ENCODE measurements at places on chromosomes 3 and 15.

DNA sequence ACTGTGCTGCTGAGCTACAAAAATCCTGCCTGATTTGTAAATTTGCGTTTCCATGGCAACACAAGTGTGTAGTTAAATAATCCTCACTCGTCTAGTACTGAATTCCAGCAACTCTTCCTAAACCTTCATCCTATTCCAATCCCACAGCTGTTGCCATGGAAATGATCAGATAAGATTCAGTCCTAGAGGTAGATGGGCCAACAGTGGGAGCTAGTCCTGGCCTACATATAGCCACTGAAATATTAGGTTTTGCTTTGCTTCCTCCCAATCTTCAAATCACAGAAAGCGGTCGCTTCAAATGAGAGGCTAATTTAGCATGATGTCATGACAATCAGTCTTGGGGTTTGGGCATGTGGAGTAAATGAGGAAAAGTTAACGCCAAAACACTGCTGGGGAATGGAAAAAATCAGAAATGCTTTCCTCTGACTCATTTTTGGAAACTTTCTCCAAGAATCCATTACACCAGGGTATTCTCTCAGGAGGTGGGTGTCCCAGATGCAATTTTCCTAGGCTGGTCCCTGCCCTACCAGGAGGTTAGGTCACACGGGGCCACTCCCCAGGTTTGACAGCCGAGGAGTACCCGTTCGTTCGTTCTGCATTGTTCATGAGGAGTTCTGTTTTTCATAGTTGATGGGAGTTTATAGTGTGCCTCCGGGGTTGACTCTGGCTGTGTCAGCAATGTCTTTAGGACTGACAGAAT is 159.2 kb upstream of the SLCO3A1 start:
- DNase-seq, result no peak

DNA sequence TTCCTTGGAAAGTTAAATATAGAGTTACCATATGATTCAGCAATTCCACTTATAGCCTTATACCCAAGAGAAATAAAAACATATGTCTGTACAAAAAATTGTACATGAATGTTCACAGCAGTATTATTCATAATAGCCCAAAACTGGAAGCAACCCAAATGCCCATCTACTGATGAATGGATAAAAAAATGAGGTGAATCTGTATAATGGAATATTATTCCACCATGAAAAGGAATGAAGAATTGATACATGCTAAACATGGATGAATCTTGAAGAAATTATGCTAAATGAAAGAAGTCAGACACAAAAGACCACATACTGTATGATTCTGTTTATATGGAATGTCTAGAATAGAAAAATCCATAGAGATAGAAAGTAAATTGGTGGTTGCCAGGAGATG is 61.4 kb downstream of the TTC23 start:
- DNase-seq, result no peak

- no peak for DNase-seq
These were observed 106.8 kb upstream of the SLC2A2 start for GRCh38 chr3:171133337-171133736.

DNA sequence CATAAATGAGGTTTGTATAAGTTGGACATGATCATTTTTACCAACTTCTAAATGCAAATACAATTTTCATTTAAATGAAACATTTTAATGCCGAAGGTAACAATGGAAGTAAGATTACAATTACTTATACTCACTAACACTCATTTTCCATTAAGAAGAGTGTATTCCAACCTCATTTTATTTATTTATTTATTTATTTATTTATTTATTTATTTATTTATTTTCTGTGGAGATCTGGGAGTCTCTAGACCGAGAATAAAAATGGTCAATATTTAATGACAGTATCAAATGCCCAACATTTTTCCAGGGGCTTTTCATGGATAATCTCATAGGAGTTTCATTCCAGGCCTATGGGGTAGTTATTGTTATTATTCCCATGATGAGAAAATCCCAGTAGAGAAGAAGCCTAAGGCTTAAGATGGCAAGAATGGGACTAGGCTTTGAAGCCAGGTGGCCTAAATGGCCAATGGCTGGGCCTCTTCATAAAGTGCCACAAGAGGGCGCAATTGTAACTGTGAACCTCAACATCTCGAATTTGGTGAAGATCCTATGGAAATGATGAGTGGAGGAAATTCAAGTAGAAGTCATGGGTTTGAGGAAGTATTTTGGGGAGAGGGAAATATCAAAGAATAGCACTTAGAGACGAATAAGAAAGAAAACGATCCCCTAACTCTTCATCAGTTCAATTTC is 21.3 kb downstream of the VGLL3 start:
- no peak for DNase-seq

GRCh38 chr15:75036212-75036616 is 12.8 kb downstream of the PPCDC start:
- no peak for DNase-seq

DNA sequence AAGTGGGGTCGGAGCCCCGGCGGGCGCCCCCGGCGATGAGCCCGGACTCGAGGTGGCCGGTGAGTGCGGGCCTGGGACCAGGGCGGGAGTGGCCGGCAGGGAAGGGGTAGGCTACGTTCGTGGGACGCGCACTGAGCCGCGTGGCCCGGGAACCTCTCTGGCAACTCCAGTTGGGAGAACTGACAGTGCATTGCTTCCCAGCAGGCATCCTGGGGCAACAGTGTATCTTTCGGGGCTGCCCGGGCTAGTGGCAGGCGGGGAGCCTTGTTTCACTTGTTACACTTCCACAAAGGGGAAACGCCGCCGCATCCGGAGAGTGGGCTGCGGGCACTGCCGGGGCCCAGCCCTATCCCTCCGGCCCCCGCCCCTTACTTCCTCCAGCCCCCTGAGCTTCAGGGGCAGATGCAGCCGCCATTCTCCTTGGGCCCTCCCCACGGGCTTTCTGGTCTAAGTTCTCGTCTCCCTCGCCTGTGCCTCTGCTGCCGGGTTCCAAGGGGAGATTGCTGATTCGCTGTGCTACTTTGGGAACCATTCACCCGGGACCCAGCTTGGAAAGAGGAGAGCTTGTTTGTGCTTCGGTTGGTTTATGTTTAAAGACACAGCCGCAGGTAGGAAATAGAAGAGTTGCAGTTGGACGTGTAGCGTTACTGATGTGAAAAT is 675 bp downstream of the BRPF1 start:
- DNase-seq, result peak; percentile 11

DNA sequence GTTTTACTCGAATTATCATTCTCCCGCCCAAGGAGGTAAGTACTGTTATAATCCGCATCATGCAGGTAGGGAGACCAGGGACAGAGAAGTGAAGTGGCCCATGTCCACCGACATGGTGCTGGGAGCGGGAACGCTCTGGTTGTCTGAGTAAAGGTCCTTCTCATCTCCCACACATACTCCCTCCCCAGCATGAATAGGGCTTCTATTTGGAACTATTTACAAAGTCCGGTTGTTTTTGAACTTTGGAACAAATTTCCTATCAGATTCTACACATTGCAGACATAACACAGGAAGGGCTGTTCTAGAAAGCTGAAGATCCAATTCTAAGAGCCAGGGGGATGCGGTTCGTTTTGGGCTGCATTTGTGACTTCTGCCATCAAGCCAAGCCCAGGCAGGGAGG is 94.8 kb upstream of the TLE3 start:
- no peak for DNase-seq

DNA sequence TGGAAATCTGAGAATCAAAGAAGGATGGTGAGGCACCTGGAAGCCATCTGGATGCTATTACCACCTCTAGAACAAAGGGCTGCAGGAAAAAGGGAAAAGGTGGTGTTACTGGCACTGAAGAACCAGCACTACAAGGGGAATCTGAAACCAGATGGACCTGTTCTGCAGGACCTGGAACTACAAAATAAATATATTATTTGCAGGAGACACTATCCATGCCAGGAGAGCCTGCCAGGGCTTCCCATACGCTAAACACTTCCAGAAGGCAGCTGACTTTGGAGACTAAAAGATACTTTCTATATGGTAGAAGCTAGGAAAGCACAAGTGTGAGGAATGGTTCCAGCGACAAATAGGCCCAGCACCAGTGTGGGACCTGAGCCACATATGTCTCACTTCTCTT is 83.4 kb upstream of the POU1F1 start:
- no peak for DNase-seq

- no peak for DNase-seq
These were observed 48.7 kb upstream of the CPB1 start for GRCh38 chr3:148778926-148779325.

DNA sequence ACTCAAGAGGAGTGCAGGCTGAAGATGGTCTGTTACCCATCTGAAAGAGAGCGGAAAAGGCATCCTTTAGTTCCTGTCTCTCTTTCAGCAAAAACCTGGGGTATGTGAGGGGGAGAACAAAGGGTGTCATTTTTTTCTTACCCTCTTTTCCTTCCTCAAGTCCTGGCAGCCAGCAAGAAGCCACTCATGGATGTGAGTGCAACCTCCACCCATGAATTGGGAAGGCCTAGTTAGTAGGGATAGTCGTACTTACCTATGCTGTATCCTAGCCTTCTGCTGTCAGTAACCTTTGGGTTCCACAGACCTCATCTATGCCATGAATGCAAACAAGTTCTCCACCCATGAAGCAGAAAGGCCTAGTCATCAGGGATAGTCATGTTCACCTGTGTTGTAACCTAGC is 472.8 kb downstream of the ZIC1 start:
- no peak for DNase-seq

DNA sequence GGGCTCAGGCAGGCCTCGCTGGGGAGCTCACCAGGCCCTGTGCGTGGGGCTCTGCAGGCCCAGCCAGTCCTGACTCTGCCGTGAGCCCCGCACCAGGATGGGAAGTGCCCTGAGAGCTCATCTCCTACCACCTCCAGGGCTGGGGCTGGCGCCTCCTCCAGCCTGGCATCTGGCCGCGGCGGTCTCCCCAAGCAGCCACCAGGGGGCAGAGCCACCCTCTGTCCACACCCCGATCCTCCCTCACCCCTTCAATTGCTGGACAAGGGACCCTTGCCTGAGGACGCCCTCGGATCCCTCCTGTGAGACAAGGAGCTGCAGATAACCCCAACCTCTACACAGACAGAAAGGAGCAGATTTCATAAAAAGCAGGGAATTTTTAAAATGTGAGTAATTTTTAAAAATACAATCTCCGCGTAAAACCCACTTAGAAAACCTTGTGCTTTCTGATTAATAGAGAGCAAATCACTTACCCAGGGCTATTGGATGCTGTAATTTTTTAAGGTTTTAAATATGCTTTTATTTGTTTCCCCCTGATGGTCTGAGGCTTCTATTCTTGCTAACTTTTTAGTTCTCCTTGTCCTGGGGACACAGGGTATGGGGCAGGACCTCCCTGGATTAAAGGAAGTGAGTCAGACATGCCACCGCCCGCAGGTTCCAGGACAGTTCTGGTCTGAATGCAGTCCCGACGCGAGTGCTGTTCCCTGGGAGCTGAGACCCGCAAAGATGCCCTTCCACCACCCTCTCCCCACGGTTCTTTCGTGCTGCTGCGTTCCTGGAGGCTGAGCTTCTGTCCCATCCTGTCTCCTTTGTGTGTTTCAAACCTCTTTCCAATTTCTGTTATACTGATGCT is 52.3 kb upstream of the CHRNA7 start:
- DNase-seq, result no peak

DNA sequence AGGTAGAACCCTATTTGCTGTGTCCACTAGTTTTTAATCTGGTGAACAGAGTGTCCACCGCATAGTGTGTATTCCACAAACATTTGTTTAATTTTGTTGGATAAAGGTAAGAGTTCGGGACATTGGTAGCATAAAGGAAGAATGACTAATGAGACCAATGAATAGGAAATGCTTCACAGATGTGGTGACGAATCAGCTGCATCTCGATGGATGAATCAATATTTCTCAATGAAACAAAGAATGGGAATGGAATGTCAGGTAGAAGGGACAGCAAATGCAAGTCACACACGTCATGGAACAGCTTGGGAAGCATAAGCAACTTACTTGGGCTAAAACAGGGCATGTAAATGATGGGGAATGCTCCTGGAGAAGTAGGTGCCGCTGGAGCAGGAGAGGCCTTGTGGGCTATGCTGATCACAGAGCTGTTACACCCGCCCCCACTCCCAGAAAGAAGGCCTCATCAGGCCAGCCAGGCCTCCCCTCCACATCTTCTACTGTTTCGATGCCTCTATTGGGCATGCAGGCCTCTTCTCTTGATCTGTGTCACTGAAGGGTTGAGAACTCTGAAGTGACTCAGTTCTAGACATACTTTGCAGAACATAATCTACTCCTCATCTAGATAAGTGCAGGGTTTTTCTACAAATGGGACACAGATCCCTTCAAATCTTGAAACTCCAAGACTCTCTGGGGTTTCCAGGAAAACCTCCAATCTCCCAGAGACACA is 120.0 kb upstream of the GADL1 start:
- no peak for DNase-seq

DNA sequence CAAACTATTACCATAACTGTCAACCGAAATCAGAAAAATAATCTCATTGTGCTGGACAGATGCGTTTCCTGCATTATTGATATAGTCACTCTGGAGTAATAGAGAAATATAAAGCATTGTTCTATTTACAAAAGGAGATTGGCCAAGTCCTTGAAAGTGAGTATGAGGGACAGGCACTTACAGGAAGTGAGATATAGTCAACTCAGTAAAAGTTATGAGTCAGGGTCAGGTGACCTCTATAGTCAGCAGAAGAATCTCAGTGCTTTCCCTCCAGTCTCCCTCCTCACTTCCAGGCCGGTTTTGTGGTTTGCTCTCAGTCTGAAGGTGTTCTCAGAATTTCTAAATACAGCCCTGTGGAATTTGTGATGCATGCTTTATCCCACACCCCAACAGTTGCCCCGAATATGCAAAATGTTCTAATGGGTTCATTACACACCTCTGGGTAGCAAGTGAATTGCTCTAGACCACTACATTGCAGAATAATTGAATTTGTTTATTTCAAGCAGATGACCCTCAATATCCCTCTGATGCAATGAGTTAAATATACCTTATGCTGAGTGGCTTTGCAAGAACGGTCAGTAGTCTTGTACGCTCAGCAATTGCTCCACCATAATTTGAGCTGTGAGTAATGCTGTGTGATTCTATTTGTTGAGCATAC is 787.7 kb downstream of the MCTP2 start:
- no peak for DNase-seq

GRCh38 chr3:25355998-25356397 is 72.1 kb upstream of the RARB start:
- DNase-seq, result no peak

- no peak for DNase-seq
These were observed 42.1 kb downstream of the GOLGA6A start for GRCh38 chr15:74040109-74040850.

DNA sequence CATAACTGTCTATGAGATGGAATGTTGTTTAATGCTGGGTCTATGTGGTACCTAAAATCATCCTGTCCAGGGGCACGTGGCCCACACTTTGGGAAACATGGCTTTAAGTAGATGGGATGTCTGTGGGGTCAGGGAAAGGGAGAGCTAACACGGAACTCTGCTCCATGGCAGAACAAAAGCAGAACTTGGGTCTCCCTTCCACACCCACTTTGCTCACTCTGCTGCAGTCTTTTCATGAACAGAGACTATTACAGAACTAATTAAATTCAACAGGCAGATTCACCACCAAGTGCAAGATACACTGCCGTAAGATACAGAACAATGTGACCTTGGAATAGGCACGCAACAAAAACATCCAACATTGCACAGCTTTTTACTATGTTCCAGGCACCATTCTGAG is 28.2 kb downstream of the POPDC2 start:
- DNase-seq, result no peak
